ENCODE measurements at places on chromosomes 5 and 9.

- ATAC-seq = no peak
Observed at GRCh38 chr5:101012880-101013279, 109.8 kb upstream of the ST8SIA4 start.

DNA sequence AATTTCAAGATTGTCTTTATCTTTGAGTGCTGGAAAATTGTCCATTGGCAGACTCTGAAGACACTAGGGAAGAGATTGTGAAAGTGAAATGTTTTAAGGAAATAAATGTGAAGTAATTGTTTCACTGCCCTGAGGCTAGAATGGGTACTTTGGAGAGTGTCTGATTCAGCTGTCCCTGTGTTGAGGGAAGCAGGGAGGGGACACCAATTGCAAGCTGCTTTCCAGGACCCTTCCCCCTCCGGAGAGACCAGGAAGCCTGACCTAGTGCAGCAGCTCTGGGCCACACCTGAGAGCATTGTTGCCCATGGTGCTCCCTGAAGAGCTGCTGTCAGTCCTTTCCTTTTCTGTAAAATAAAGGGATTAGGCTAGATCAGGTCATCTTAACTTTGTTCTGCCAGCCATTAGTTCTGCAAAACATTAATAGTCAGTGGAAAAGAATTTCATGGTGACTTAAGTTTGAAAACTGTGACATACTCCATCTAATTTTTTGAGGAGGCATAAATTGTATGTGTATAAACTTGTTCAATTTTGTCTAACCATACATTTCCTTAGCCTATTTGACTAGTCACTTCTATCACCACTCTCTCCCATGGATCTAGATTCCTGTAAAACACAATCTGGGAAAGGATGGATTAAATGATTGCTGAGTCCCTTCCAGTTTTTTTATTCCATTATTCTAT lies 18.8 kb downstream of the MAP1B start:
- ATAC-seq = no peak

DNA sequence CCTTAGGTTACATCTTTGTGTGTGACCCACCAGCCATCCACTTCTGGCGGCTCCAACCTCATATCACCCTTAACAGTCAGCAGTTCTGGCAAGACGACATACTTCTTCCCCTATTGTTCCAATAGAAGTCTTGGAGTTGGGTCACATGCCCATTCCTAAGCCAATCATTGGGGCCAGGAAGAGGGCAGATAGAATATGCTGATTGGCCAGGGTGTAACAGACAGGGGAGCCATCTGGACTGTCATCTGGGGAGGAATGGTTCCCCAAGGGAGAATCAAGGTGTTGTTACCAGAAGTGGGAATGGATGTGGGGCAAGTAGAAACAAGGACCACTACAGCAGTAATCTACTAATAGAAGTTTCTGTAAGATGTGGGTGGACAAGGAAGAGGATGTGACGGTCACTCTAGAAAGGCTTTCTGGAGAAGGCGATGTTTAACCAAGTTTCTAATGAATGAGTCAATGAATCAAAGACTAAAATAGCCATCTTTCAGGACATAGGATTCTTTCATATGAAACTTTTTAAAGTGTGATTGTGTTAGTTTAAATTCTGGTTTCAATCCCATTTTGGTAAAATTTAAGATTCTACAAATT lies 200.4 kb downstream of the ARHGAP26 start:
- ATAC-seq = no peak

GRCh38 chr5:138466900-138467710 lies 1.8 kb downstream of the EGR1 start:
- no peak for ATAC-seq

GRCh38 chr5:112385566-112385965 lies 33.5 kb downstream of the EPB41L4A start:
- ATAC-seq = no peak

- no peak for ATAC-seq
Observed at GRCh38 chr5:61461417-61461816, 129.4 kb downstream of the ZSWIM6 start.

DNA sequence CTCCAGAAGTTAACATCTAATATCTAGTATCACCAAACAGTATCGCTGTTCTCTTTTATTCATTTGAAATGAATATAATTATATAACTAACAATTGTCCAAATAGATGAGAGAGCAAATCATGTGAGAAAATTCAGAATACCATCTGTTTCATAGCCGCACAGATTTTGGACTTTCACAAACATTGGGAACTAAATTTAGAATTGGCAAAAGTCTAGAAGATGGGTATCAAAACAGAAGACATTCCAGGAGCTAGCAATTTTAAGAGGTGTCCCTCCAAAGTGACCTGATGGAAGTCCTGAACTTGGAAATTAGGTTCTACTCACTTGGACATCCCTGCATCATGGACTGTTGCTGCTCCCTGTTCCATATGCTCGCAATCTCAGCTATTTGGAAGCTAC lies 57.0 kb upstream of the FSD1L start:
- no peak for ATAC-seq

GRCh38 chr5:125152044-125152443 lies 405.6 kb upstream of the ZNF608 start:
- ATAC-seq = no peak

- ATAC-seq = no peak
Observed at GRCh38 chr9:6230037-6230780, 14.6 kb downstream of the IL33 start.

- no peak for ATAC-seq
Observed at GRCh38 chr9:133763272-133764183, 25.4 kb upstream of the SARDH start.

- no peak for ATAC-seq
Observed at GRCh38 chr9:37880916-37881479, 22.9 kb downstream of the SLC25A51 start.

- ATAC-seq = peak; percentile 7
Observed at GRCh38 chr5:157217289-157218024, 36.8 kb downstream of the ITK start.

DNA sequence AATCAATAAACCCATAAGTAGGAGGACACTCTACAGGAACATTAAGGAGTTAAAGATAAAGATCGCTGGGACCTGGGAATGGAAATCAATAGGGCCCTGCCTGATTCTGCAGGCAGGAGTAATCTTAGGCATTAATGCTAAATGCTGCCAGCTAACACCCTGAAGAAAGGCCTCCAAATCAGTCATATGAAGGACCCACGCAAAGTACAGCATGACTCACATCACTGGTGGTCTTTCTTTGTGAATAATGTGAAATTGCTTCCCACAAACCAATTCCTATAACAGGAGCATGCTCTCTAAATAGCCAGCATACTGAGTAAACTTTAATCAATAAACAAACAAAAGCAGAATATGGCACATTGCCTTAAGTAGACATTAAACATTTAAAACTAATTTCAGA lies 172.3 kb downstream of the SEMA5A start:
- no peak for ATAC-seq

DNA sequence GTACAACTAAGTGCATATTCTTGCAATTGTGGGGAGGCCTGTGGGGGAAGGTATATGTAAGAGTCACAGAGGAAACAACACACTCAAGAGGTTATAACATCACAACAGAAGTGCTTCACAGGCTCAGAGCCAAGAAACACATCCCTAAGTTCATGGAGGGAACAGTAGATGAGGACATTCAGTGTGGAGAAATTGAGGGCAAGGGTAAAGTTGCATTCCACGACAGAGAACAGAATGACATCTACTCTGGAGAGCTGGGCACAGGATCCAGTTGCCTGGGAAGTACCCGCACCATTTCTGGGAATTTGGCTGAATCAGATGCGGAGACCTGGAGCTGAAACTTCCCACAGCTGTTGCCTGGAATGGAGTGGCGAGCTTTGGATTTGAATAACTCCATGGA lies 197.2 kb downstream of the NXNL2 start:
- ATAC-seq = no peak

GRCh38 chr9:112332674-112332976 lies 794 bp downstream of the PTBP3 start:
- no peak for ATAC-seq

DNA sequence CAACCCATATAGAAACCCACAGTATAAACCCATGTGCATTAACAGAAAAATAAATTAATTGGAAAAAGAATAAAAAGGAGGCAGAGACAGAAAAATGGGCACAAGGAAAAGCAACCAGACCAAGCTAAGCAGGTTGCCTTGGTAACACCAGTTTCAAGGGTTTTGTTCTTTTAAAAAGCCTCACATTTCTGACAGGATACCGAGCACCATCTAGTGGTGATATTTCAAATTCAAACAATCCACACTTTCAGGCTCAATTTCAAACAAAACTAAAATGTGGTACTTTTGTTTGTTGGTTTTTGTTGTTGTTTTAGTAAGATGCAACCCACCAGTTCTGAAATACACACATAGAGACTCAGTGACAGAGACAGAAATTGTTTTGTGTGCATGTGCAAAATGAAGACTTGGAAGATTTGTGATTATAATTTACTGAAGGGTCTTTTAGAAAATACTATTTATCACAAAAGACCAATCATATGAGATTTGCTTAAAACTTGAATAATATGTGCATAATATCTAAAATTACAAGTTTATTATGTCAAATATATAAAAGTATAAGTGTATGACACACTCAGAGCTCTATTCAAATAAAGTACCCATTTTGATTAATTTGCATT lies 318.2 kb downstream of the SLCO4C1 start:
- ATAC-seq = no peak

DNA sequence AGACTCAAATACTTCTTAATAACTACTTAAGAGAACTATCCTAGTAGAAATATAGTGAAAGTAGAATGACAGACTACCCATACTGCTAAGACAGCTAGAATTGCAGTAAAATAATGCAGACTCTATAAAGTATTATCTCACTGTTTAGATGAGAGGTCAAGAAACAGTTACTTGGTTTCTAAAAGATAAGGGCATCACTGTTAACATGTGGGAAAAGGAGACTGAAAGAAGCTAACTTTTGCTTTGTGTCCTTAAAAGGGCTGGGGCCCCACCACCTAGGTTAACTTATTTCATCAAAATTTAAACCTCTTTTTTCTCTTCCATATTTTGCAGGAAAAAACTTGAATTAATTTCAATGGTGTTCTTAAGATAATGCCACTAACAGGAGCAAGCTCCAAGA lies 204.3 kb downstream of the CNTLN start:
- ATAC-seq = no peak

DNA sequence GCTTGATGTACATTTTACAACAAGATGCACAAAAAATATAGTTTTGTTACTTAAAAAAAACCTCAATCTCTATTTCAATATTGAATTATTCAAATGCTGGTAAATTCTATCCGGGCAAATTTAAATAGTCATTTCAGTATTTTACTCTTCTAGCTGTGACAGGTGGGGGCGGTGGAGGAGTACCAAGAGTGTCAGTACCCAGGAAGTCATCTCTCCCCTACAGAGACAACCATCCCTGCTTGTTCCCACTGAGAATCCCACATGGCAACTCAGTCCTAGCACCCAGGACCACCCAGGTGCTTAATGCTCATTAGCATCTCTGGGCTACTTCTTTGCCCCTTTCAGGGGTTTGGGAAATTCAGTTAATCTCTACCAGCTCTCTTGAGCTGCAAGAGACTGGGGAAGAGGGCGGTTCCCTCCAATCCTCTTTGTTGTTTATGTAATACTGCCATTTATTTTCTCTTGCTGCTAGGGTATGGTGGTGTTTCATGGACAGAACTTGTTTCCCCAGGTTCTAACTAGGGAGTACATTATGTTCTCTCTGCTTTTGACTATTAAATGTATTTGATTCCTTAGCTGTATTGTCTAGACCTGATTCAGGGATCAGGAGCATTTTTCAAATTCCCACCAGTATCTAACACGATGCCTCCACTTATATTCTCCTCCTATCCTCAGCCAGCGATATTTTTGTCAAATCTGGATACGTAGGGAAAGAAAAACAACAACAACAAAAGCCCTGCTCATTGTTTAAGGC lies 122.5 kb downstream of the CDH18 start:
- no peak for ATAC-seq

DNA sequence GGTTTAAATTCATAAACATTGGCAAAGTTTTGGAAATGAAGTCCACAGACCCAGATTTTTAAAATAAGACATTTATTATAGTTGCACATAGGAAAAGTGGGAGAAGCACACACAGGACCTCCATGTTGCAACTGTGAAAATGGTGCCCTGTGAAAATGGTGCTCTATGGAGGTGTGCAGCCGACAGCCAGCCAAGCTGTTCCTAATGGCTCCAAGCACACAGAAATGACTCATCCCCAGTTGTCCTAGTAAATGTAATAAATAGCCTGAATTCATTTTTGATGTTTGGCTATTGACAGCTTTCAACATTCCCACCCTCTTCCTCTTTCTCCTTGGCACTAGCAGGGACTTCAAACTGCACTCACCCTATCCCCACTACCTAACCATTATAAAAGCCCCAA lies 590.9 kb downstream of the CAAP1 start:
- no peak for ATAC-seq

DNA sequence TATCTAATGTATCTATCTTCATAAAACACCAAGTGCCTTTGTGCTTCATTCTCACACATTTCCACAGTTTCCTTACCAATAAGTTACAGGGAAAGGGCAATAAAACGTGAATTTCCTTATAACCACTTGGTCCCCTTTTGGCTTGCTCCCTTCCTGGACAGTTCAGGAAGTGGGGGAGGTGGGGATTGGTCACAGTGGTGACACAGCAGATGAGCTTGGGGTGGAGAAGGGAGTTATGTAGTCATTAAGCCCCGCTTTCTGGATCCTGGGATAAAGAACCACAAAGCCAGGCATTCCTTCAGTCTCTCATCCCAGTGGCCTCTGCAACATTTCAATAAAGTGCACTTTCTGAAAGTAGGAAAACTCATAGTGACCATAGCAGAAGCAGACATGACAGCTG lies 47.1 kb upstream of the FYB1 start:
- no peak for ATAC-seq

- ATAC-seq = no peak
Observed at GRCh38 chr5:169390265-169390664, 89.3 kb upstream of the SLIT3 start.

- ATAC-seq = peak; percentile 49
Observed at GRCh38 chr9:89523948-89524347, 26.0 kb upstream of the SEMA4D start.

DNA sequence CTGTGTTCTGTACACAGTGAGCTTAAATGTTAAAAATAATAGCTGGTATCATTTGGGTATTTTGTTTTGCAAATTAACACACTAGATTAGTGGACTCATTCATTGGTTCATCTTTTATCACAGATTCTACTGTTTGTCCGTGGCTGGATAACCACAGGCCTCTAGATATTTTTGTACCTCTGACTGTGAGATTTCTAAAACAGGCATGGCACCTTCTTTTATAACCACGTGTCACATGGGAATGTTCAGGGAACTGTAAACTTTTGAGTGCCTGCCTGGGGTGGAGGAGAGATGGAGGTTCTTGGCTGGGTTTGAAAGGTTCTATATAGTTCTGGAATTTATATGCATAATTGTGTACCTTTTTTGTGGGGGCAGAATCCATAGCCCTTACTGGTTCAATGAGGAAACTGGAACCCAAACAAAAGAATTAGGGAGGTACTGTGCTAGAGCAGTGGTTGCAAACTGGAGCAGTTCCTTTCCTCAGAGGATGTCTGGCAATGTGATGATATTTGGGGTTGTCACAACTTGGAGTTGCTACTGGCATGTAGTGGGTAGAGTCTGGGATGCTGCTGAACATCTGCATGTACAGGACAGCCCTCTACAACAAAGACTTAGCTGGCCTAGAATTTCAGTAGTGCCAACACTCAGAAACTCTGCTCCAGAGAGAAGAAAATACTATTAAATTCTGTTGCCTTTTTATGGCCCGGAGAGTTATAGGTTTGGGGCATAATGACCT lies 16.9 kb downstream of the TLE4 start:
- ATAC-seq = no peak
